ENCODE measurements at places on chromosomes 3 and 15.

GRCh38 chr3:43755516-43756200 is 64.9 kb downstream of the ABHD5 start:
- no peak for DNase-seq

GRCh38 chr15:62935300-62936081 is 107.1 kb upstream of the TPM1 start:
- no peak for DNase-seq

DNA sequence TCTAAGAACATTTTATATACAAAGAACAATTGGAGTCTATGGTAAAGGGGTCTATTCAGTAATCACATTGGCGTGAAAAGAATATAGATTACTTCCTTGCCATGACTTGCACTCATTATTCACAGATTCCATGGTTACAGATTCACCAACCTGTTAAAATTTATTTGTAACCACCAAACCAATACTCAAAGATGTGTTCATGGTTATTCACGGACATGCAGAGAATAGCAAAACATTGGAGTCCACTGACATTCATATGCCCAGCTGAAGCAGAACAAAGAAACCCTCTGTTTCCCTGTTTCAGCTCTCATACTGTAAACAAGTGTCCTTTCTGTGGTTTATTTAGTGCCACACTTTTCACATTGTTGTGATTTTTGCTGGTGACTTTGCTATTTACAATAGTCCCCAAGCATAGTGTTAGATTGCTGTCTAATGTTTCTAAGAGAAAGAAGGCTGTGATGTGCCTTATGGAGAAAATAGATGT is 185.8 kb upstream of the TTC14 start:
- DNase-seq, result peak; percentile 60

DNA sequence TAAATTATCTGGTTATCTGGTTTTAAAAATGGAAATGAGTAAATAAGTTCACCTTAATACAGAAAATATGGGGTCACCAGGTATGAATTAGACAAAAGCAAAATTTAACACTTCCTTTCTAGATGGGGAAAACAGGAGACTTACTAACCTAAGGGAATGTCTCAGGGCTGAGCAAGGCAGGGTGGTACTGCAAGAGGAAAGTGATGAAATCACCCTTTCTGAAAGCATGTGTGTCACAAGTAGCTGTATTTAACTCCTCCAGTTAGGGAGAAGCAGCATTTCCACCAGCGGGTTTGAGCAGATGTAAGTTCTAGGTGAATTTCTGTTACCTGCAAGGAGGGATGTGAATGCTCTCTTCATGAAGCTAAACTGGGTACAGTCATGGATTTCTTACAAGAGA is 629.1 kb downstream of the MECOM start:
- DNase-seq, result no peak

DNA sequence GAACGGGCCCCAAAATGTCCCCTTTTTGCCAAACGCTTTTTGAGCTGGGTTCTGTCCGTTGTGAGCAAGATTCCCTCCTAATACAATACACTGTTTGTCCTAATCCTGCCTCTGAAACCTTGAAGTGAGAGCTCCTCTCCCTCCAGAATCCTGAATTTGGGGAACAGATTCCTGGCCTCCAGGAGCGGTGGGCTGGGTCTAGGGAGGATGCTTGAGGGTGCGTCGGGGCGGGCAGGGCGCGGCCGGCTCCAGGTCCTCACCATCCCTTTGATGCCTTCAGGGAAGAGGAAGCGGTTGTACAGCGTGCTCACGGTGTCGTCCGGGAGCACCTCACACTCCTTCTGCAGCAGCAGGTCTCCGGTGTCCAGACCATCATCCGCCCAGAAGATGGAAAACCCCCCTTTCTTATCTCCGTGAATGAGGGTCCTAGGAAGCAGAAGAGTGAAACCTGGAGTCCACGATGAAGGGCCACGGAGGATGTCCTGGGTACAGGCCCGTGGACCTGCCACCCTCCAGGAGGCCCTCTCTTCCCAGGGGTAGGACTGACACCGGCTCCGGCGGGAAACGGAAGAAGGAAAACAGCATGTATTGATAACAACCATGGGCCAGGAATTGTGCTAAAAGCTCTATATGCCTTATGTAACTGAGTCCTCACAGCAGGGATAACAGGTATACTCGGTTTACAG is 23.2 kb downstream of the ALDH1L1 start:
- DNase-seq, result no peak

- DNase-seq, result no peak
Measured at GRCh38 chr3:17129556-17129955, 244.8 kb downstream of the PLCL2 start.

- DNase-seq, result no peak
Measured at GRCh38 chr3:16928386-16929132, 43.8 kb downstream of the PLCL2 start.
